Urinary bladder (tissue), 4 donors: ENCODE measurements at places on chromosomes 4 and X. TPM values are rescaled to one million over a fixed set of nuclear protein-coding genes. Genes with fewer than 3 reads are reported as not detected.

Gene TCEAL7
- total RNA-seq = 74.0 TPM

Gene TMEM35A
- total RNA-seq = 8.0 TPM

Gene SMIM10
- 9.6 TPM for total RNA-seq

Gene HEPH
- 48.4 TPM for total RNA-seq

GRCh38 chr4:88792821-88793220, 95.2 kb upstream of the NAP1L5 start:
- DNase-seq = no peak

DNA sequence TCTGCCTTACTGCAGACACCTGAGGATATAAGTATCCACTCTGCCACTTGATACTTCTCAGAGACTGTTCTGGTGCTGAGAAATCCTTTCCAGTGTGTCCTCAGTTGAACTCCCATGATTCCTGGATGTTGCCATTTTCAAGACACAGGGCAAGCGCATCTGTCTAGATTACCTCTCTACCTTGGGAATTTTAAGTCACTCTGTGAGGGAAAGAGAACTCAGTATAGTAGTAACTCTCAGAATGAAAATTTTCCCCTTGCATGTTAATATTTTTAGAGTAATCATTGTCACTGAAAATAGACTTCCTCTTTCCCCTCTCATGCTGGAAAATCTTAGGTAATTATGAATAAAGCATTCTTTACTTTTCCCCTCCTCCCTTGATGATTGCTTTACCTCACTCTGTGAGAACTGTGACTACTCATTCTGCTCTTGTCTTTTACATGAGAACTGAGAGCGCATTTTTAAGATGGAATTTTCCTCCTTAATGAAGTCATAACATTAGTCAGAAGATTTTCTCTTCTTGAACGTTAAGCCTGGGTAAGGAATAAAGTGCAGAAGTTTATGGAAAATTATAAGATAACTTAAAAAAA, 45.0 kb downstream of the TET2 start:
- DNase-seq = no peak

GRCh38 chr4:8393593-8394038, 46.9 kb downstream of the ACOX3 start:
- DNase-seq = no peak

DNA sequence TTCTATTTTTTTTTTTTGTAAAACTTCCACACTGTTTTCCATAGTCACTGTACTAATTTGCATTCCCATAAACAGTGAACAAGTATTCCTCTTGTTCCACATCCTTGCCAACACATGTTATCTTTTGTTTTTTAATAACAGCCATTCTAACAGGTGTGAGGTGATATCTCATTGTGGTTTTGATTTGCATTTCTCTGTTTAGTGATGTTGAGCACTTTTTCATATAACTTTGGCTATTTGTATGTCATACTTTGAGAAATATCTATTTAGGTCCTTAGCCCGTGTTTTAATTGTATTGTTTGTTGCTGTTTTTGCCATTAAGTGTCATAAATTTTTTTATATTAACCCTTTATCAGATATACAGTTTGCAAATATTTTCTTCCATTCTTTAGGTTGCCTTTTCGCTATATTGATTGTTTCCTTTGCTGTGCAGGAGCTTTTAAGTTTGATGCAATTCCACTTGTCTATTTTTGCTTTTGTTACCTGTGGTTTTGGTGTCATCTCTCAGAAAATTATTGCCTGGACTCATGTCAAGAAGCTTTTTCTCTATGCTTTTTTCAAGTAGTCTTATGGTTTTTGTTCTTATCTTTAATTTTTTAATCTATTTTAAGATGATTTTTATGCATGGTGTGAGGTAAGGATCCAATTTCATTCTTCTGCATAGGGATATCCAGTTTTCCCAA, 27.9 kb upstream of the NDNF start:
- DNase-seq = no peak

DNA sequence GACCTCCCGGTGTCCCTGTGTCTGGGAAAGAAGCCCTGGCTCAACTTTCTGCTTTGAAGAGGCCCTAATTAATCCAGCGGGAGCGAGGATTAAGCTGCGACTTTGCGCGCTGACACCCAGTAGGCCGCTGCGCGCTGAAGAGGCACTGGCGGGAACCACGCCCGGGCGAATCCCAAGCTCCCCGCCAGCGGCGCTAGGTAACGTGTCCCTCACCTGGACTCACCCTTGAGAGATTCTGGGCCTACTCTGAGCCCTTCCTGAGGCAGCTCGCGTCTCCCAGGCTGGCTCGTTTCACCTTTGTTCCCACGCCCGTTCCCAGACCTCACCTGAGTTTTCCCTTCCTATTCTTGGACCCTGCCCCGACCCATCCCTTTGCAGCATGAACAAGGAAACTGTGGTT, 616 bp upstream of the KLHL34 start:
- DNase-seq = no peak

GRCh38 chrX:55201930-55202579, 18.1 kb upstream of the PAGE5 start:
- DNase-seq = no peak

DNA sequence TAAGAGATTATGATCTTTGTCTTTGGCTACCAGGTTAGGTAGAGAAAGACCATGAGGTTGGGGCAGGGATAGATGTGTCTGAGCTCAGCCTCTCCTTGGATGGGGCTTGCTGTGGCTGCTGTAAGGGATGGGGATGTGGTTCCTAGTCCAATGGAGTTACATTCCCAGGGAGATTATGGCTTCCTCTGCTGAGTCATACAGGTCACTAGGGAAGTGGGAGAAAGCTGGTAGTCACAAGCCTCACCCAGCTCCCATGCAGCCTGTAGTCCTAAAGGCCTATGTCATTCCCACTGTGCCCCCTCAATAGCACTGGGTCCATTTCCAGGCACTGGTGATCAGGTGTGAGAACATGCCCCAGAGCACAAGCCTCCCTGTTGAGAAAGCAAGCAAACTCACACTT, 70.6 kb upstream of the CENPE start:
- no peak for DNase-seq

DNA sequence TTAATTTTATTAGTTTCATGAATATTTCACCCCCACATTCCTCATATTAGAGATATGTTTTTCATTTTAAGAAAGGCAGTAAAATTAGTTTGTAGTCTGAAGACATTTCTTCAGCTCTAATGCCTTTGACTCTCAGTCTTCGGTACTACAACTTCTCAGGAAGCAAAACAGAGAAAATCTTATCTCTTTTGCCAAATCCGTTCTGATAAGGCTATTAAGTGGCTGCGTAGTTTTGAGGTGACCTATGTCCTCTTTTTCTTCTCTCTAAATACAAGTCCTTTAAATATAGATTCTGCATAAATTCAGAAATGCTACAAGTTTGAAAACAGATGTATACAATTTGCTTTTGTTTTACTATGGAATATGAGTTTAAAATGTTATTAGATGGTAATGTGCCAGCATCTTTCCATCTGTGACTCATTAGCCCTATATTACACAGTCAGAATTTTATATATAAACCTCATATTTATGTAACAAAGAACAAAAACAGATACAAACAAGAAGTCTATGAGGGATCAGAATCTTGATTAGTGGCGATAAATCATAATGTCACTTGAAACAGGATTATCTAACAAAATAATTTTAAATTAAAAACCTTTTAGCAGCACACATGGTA, 181.2 kb upstream of the ETNPPL start:
- DNase-seq = no peak

- DNase-seq = no peak
These were observed 153.2 kb upstream of the RPL34 start for GRCh38 chr4:108466936-108467902.

GRCh38 chr4:154709550-154709949, 34.2 kb upstream of the LRAT start:
- no peak for DNase-seq

- DNase-seq = no peak
These were observed 69.7 kb upstream of the EGFL6 start for GRCh38 chrX:13499736-13500135.

DNA sequence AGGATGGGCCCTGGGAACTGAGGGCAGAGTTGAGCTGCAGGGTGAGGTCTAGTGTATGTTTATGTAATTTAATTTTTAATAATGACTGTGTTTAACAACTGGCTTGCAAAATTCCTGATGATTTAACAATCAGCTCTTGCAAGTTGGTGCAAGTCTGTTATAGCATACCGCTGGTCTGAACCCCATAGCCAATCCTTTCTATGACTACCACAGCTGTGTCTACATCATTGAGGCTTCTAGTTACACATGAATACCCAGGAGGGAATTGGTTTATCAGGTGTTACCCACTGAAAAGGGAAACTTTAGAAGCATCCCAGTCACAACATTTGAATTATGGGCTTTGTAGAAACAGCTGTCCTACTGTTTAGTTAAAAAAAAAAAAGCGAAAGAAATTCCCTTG, 38.3 kb downstream of the SUPT20HL1 start:
- no peak for DNase-seq

DNA sequence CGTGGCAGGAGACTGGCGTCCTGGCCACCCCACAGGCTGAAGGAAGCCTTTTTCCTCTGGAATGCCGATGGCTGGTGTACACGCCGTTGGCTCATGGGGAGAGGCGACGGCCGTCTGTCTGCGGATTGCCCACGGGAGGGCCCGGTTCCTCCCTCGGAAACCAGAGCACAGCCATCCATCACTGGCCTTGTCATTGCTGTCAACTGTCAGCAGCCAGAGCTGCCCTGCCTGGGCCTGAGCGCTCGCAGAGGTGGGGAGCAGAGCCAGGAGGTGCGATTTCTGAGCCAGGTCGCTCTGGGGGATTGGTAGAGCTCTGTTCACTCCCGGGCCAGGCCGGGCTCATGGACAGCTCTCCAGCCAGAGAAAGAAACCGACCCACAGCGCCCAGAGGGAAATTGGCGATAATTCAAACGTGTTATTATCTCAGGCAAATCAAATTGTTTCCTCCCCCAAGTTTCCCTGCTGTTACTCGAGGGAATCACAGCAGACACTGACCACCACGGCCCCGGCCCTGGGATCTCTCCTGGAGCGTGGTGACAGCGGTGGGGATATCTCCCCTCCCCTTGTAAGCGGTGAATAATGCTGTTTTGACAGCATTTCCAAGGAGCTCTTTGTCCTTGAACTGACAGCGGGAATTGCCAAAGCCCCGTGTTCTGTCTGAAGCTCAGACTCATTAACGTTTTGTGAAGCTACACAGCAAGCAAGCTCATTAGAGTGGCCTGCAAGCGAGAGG, 220.9 kb upstream of the PSAPL1 start:
- no peak for DNase-seq

GRCh38 chrX:55778322-55778721, 60.8 kb downstream of the RRAGB start:
- no peak for DNase-seq

- no peak for DNase-seq
These were observed 353.2 kb downstream of the PDHA2 start for GRCh38 chr4:96193061-96193460.

- DNase-seq = no peak
These were observed 312.6 kb downstream of the EVC2 start for GRCh38 chr4:5395781-5396180.
